Adrenal gland (tissue), 19 donors: ENCODE measurements at places on chromosomes 2 and 18. TPM values are rescaled to one million over a fixed set of nuclear protein-coding genes. Genes with fewer than 3 reads are reported as not detected.

HPCAL1 gene
- 17.4 TPM for total RNA-seq

DNA sequence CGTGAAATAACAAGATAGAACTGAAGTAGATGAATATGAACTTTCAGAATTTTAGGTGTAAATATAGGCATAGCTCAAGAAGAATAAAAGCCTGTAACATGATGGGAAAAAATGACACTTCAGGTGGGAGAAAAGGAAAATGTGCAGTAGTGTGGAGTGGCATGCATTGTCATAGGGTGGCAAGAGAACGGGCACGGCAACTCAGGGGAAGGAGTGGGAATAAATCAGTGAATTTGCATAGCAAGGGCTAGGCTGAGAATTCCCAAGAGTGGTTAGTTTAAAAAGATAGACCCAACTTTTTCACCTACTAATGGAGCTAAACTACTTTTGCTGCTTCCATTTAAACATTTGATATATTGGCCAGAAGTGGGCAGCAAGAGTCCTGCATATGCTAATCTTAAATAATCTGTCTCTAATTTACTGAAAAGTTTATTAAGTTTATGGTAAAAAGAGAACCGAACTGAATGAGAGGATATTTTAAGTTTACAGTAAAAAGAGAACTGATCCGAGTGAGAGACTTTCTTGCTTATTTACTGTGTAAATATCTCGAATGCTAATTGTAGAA is 228.1 kb downstream of the CTNNA2 start:
- H3K4me3 ChIP-seq: no peak overlapping the region
- H3K27ac ChIP-seq: no peak overlapping the region
- no peak for DNase-seq
- H3K4me1 ChIP-seq: no peaks in the 10 kb centered on the region
- no peaks in the 10 kb centered on the region for H3K27me3 ChIP-seq

SIX3 gene
- not detected for total RNA-seq

DNA sequence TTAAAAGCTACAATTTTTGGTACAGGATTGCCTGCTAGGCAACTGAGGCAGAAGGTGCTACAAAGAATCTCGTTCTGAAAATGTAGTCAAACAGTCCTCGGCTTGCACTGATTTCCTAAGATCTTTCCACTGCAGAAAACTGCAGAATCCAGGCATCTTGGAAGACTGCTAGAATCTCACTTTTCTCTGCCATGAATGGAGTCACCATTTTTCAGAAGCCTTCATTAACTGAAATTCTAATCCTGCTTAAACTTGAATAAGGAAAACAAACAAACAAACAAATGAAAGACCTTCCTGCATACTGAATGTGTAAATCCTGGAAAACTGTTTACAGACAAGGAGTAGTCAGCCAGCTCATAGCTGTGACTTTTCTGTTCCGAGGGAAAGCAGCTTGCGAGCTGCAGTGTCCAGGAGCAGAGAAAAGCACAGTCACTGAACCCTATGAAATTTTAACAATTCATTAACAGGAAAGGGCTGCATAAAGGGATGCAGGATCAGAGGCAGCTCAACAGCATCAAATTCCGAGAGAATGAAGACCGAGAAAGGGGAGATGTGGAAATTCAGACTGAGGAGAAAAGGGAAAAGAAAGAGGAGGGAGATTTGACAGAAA is 210.5 kb upstream of the PIK3C3 start:
- H3K36me3 ChIP-seq: no peaks in the 10 kb centered on the region
- no peak overlapping the region for H3K27ac ChIP-seq
- H3K27me3 ChIP-seq: no peaks in the 10 kb centered on the region
- H3K4me1 ChIP-seq: no peaks in the 10 kb centered on the region
- DNase-seq: no peak

GRCh38 chr2:64779117-64779690 is 125.5 kb upstream of the SERTAD2 start:
- peaks cover 14% of the 10 kb centered on the region for H3K4me1 ChIP-seq
- H3K4me3 ChIP-seq: no peak overlapping the region
- no peaks in the 10 kb centered on the region for H3K36me3 ChIP-seq
- no peak overlapping the region for H3K27ac ChIP-seq

GRCh38 chr2:72172478-72172877 is 24.8 kb upstream of the CYP26B1 start:
- no peak overlapping the region for H3K27ac ChIP-seq
- H3K4me1 ChIP-seq: no peaks in the 10 kb centered on the region
- no peak for DNase-seq
- H3K27me3 ChIP-seq: no peaks in the 10 kb centered on the region

DNA sequence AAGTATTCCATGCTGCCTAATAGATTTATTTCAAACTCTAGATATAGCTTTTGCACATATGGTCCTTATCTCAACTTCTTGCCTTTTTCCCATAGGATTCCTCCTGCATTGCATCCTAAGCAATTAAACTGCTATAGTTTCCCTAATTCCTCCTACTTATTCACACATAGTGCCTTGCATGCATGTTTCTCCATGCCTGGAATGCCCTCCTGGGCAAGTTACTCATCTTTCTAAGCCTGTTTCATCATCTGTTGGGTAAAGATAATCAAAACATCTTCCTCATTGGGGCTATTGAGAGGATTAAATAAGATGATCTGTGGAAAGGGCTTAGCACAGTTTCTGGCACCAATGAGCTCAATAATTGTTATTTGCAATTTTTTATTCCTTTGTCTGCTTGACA is 726.5 kb downstream of the SLC4A3 start:
- H3K4me3 ChIP-seq: no peak overlapping the region
- no peak overlapping the region for H3K27ac ChIP-seq
- H3K36me3 ChIP-seq: no peaks in the 10 kb centered on the region
- DNase-seq: no peak

ITPRIPL1 gene
- total RNA-seq: not detected

DNA sequence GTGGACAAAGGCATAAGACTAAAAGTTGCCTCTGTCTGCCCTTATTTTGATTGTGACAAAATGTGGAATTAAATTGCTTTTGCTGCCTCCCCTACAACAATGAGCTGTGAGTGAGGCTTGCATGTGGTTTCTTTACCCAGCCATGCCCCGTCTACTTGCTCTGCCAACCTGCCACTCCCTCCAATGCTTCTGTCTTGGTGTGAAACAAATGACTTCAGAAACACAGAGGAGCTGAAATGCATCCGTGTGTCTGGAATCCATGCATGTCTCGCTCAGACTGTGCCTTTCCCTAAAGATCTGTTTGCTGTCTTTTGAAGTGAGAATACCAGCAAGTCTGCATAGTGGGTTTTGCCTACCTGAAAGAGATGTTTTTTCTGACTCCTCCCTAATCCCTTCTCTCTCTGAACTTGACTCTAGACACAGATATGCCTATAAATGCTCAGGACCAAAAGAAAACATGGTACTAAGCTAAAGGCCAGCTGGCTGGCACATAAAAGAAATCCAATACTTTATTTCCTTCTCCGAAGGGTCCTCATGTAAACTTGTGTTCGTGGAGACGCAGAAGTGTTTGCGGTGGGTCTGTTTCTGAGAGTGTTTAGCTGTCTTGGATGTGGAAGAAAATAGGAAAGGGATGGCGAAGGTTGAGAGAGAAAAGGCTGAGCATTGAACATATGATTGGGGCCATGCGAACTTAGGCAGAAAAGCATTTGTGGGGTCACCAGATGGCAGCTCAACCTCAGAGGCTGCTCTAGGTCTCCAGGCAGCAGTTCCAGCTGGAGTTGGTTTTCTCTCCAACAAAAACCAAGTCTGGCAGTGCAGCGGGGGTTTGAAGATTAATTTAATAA is 120.5 kb downstream of the CCBE1 start:
- no peaks in the 10 kb centered on the region for H3K36me3 ChIP-seq
- no peaks in the 10 kb centered on the region for H3K27me3 ChIP-seq
- H3K4me3 ChIP-seq: no peak overlapping the region
- no peak overlapping the region for H3K27ac ChIP-seq
- DNase-seq: no peak
- H3K4me1 ChIP-seq: peaks cover 5% of the 10 kb centered on the region

DNA sequence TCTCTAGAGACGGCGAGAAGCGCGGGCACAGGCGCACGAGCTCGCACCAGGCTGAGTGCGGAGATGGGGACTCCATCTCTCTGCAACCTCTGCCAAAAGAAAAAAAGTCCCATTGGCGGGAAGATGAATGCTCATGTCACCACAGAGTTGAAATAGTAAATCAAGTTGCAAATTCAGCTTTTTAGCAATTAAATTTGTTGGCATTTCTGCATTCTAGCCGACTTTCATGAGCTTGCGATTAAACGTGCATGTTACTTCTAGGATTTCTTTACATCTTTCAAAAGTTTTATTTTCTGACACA is 588 bp downstream of the CHAC2 start:
- no peaks in the 10 kb centered on the region for H3K27me3 ChIP-seq
- peak overlapping the region; percentile 86 for H3K27ac ChIP-seq
- no peaks in the 10 kb centered on the region for H3K36me3 ChIP-seq
- no peak for DNase-seq
- H3K4me1 ChIP-seq: peaks cover 5% of the 10 kb centered on the region

DNA sequence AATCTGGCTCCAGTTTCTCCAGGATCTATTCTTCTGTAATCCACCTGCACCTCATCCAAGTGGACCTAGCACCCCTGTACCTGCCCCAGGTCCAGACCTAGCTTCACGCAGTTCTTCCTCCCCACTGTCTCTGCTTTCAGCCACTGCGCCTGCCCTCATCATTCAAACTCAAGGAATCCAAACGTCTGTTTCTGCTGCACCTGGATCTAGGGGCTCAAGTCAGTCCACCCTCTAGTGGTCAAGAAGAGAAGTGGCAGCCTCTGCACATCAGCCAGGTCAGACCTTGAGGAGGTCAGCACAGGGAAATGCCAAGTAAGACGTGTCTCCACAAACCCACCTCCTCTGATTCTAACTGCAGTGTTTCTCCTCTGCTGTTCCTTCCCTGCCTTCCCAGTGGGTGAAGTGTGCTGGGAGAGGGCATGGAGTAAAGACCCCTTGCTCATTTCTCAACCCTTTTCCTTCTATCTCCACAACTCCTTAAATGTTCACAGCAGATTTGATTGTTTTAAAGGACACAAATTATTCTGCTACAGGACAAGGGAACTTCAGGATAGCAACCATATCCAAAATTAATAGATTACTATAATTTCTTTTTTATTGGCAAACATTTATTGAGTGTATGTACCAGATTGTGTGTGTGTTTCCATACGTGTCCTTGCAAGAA is 8.6 kb upstream of the RNF152 start:
- H3K4me1 ChIP-seq: no peaks in the 10 kb centered on the region
- peak; percentile 63 for DNase-seq
- H3K27me3 ChIP-seq: no peaks in the 10 kb centered on the region
- H3K4me3 ChIP-seq: no peak overlapping the region

GRCh38 chr2:209334188-209335017 is 89.4 kb upstream of the MAP2 start:
- no peaks in the 10 kb centered on the region for H3K27me3 ChIP-seq
- DNase-seq: peak; percentile 77
- no peaks in the 10 kb centered on the region for H3K4me1 ChIP-seq
- no peaks in the 10 kb centered on the region for H3K36me3 ChIP-seq
- no peak overlapping the region for H3K27ac ChIP-seq

- no peaks in the 10 kb centered on the region for H3K4me1 ChIP-seq
- H3K4me3 ChIP-seq: no peak overlapping the region
- no peaks in the 10 kb centered on the region for H3K27me3 ChIP-seq
- H3K36me3 ChIP-seq: no peaks in the 10 kb centered on the region
- H3K27ac ChIP-seq: no peak overlapping the region
Measured at GRCh38 chr2:113316085-113316484, 37.4 kb upstream of the PAX8 start.

GRCh38 chr2:134366359-134366758 is 112.5 kb downstream of the MGAT5 start:
- H3K36me3 ChIP-seq: no peaks in the 10 kb centered on the region
- H3K4me3 ChIP-seq: no peak overlapping the region
- no peak overlapping the region for H3K27ac ChIP-seq
- no peaks in the 10 kb centered on the region for H3K27me3 ChIP-seq
- DNase-seq: no peak
- no peaks in the 10 kb centered on the region for H3K4me1 ChIP-seq

RNF138 gene
- total RNA-seq: 5.8 TPM

METTL4 gene
- 8.0 TPM for total RNA-seq

HOXD9 gene
- total RNA-seq: 12.5 TPM

GRCh38 chr2:179511105-179511789 is 246.6 kb upstream of the SESTD1 start:
- no peaks in the 10 kb centered on the region for H3K36me3 ChIP-seq
- H3K4me1 ChIP-seq: no peaks in the 10 kb centered on the region
- no peak overlapping the region for H3K27ac ChIP-seq
- DNase-seq: no peak
- H3K27me3 ChIP-seq: no peaks in the 10 kb centered on the region

DNA sequence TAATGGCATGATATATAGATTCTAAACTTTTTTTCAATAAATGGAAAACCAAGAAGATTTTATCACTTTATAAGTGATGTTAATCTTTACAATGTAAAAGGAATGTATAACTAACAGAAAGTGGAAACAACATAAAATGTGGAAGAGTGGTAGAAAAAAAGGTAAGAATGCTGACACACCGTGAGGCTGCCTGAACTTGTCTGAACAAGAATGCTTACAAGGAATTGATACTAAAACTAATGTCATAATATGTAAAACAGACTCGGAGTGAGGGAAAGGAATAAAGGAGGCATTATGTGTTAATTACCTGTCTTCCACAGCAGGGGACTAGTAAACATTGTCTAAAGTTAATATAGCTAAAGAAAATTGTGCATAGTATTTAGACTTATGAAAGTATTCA is 958.8 kb upstream of the TMEFF2 start:
- H3K27me3 ChIP-seq: no peaks in the 10 kb centered on the region
- H3K27ac ChIP-seq: no peak overlapping the region
- H3K4me1 ChIP-seq: no peaks in the 10 kb centered on the region
- DNase-seq: no peak

SIX2 gene
- not detected for total RNA-seq

DNA sequence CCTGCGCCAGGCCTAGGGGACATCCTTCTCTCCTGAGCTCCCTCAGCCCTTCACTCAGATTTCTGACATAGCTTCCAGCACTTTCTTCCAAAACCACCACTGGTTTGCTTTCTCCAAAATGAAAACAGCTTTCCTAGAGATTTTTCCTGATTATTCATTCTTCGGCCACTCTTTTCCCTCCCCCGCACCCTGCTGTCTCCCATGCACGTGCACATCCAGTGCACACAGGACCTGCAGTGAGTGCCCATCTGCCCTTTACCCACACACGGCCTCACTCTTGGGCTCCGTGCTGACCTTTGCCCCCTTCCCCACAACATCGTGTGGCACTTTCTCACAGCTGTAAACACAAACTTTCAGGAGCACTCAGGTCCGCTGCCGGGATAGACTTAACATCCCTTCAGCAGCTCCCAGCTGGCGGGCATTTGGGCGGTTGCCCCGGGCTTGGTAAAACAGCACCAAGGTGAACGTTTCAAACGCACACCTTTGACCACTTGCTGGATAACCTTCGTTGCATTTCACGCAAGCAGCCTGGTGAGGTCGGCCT is 25.8 kb downstream of the KIF1A start:
- H3K4me1 ChIP-seq: no peaks in the 10 kb centered on the region
- H3K27me3 ChIP-seq: no peaks in the 10 kb centered on the region
- H3K27ac ChIP-seq: no peak overlapping the region
- H3K4me3 ChIP-seq: no peak overlapping the region
- no peaks in the 10 kb centered on the region for H3K36me3 ChIP-seq

- no peaks in the 10 kb centered on the region for H3K27me3 ChIP-seq
- H3K4me1 ChIP-seq: no peaks in the 10 kb centered on the region
- DNase-seq: no peak
- H3K27ac ChIP-seq: no peak overlapping the region
Measured at GRCh38 chr18:52325997-52326396, 14.0 kb upstream of the DCC start.
